ENCODE measurements at places on chromosomes 2 and 18.

GRCh38 chr2:25240636-25241035, 72.3 kb upstream of the POMC start:
- no peak for DNase-seq

DNA sequence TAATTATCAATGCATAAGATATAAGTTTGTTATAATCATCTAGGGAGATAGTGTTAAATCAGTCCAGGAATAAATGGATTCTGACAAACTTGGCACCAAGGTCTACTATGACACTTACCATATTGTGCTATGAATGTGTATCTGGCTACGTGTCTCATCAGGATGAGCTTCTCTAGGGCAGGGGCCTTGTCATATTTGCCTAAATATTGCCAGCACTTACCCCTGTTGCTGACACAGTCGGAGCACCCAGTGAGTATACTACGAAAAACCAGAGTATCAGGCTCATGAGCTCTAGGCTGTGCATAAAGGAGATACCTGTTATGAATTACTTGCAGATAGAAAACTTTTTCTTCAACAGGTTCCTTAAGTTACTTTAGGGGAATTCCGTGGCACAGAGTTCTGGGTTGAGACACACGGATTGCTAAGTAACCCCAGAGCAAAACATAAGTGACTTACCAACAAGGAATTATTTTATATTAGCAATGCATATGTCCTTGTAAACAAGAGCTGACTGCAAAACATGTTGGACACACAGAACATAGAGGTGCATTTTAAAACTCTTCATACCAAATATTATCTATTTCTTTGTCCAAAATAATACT, 7.7 kb upstream of the TTC39C start:
- DNase-seq = no peak

GRCh38 chr2:212727751-212728150, 189.1 kb upstream of the ERBB4 start:
- no peak for DNase-seq

DNA sequence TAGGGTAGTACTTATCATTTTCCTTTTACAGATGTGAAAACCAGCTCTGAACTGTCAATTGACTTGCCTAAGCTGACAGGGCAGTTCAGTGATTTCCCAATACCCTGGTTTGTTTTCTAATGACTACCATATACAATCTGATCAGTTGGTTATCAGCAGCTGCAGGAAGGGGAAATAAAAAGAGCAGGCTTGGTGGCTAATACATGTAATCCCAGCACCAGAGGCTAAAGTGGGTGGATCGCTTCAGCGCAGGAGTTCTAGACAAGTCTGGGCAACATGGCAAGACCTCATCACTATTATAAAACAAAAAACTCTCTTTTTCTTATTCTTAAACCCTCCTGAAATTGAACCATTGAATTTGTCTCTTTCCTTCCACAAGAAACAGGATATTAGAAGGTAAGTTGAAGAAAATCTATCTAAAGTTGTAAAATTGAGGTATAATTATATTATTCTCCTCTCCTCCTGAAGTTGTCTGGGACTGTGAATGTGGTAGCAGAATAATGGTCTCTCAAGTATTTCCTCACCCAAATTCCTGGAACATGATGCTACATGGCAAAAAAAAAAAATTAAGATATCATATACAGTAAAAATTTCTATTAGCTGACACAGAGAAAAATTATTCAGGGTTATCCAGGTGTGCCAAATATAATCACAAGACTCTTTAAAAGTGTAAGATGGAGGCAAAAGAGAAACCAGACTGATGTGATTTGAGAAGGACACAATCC, 1441.6 kb downstream of the SUCLG1 start:
- DNase-seq = no peak

DNA sequence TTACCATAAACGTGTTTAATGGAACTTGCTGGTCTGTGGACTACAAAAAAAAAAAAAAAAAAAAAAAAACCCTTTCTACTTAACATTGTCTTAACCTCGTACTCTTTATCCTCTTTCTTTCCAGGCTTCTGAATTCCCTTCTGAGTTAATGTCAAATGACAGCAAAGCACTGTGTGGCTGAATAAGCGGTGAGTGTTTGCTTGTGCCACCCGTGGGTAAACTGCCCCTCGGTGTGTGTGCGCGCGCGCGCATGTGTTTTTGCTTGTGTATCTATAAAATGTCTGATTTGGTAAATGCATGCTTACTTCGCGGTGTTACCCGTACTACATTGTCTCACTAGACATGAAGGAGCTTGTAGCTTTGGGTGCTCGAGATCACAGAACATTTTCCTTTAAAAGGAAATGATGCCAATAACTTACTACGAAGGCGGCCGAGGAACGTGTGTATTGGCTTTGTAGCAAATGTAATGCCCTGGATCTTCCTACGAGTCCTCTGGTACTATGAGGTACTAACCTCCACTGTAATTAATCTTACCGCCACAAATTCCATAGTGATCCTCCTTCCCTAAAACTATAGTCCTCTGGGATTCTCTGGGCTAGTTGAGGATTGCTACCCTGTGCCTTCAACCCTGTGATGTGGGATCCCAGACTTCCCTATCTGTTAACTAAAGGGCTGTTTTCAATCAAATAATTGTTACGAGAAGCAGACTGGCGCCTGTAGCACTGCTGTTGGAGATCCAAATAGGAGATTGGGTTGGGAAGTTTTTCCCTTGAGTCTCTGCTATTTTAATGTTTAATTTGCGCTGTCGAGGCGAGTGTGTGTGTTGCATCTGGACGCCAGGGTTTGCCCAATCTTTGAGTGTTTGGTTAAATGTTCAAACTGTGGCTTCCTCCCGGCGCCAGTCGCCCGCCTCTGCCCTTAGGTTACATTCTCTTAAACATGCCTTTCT, 1.1 kb downstream of the ID2 start:
- DNase-seq = no peak

- DNase-seq = no peak
Measured at GRCh38 chr2:8004250-8004681, 677.6 kb upstream of the ID2 start.

DNA sequence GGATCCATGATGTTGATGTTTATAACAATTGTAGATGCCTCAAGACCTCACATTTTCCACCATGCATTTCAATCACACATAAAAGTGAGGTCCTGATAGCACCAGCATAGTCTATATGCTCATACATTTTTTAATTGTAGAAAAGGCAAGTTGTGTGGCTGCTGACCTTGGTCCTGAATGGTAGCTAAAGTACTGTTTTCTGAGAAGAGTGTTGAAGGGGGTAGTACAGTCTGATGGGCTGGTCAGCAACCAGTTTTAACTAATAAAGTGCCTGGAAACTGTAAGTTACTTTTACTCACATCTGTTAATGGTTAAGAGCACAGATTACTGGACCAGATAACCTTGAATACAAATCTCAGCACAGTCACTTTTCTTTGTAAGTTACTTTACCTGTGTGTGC, 15.9 kb downstream of the ZNF638 start:
- no peak for DNase-seq

DNA sequence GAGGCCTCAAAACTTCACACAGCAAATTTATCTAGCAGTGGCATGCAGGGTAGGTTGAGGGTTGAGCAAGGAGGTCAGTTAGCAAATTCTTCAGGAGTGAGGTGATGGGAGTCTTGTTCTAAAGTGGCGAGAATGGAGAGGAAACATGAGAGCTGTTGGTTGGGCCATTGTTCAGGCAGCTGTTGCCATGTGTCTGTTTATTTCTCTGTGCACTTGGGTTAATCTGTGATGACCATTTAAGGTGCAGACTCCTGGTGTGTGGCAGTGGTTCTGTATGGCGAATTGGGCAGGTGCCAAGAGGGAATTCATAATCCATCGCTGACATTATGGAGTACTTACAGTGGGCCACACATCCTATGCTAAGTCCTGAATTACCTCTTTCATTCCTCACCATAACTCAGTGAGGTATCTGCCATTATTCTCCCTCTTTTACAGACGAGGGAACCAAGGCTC, 30.4 kb downstream of the TMEM178A start:
- no peak for DNase-seq

GRCh38 chr2:44952143-44952805, 10.8 kb downstream of the SIX3 start:
- no peak for DNase-seq

DNA sequence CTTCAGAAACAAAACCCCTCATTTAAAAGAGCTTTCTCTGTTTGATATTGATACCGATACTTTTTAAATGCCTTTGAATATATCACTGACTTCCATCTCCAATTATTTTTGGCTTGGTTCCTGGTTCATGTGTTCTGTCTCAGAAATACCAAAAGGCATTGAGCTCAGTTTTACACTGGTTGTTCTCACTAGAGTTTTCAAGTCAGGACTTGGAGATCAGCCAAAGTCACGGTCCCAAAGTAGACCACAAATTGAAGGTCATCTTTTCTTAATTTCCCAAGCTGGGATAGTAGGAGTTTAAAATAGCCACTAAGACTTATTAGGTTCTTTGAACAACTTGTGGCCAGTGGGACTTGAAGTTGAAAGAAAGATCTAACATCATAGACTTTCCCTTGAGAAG, 24.2 kb downstream of the DHRS9 start:
- DNase-seq = no peak

DNA sequence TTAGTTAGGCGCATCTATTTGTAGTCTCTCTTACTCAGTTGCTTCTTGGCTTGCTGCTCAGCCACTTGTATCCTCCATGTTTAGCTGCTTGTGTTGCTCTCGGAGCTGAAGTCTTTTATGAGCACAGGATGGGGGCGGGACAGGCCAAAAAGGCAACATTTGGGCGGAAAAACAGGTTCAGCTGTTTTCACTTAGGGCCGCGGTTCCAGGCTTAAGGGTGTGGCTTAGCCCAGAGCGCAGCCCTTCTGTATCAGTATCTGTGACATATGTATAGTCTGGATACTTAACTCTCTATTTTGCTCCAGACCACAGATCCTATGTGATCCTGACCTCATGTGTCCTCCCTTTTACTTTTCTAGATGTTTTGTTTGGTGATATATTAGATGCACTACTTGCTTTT, 763.5 kb downstream of the SUCLG1 start:
- no peak for DNase-seq

All from esophagus squamous epithelium (tissue), 5 donors.